ENCODE measurements at places on chromosomes 5 and 9. TPM values are rescaled to one million over a fixed set of nuclear protein-coding genes. Genes with fewer than 3 reads are reported as not detected.

DNA sequence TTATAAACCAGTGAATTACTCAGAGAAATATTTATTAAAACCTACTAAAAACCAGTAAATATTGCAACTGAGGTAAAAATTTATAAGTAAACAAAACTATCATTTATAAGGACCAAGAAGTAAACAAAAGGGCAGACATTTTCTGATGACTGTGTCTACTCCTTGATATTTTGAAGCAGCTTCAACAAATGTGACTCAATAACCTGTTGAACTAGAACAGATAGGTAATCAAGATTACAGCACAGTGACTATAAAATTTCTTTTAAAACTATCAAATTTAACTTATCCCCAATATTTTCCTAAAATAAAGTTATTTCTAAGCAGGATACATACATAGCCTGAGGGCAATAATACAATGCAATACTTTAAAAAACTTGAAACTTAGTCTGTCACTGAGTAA, 12.8 kb downstream of the ANKRA2 start:
- H3K4me1 ChIP-seq: no peaks in the 10 kb centered on the region
- peaks cover 17% of the 10 kb centered on the region for H3K36me3 ChIP-seq
- peaks cover 3% of the 10 kb centered on the region for H3K27me3 ChIP-seq
- H3K4me3 ChIP-seq: no peak overlapping the region

DNA sequence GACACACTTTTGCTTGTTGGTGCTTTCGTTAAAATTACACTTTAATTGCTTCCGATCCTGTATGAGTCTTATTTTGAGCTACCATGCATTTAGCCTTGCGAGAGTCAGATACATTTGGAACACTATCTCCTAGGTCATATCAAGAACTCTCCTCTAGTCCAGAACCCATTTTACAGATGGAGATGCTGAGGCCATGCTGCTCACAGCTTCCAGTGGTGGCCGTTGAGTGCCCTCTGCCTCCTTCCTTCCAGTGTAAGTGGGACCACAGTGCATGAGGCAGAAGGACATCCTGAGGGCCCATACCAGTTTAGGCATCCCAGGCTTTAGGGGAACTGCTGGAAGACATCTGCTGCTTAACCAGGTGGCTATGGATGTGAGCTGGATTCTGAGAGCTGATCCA, 6.9 kb downstream of the CCNI2 start:
- H3K36me3 ChIP-seq: no peaks in the 10 kb centered on the region
- H3K4me3 ChIP-seq: no peak overlapping the region
- H3K4me1 ChIP-seq: peaks cover 32% of the 10 kb centered on the region
- DNase-seq: no peak
- H3K27ac ChIP-seq: no peak overlapping the region
- no peaks in the 10 kb centered on the region for H3K27me3 ChIP-seq

GRCh38 chr9:86642721-86643120, 288.5 kb upstream of the TUT7 start:
- H3K36me3 ChIP-seq: no peaks in the 10 kb centered on the region
- no peaks in the 10 kb centered on the region for H3K4me1 ChIP-seq
- no peak overlapping the region for H3K4me3 ChIP-seq
- no peak for DNase-seq
- no peak overlapping the region for H3K27ac ChIP-seq

GRCh38 chr9:115649991-115650472, 503.6 kb upstream of the PAPPA start:
- H3K36me3 ChIP-seq: no peaks in the 10 kb centered on the region
- no peak overlapping the region for H3K4me3 ChIP-seq
- DNase-seq: no peak

- H3K4me1 ChIP-seq: no peaks in the 10 kb centered on the region
- no peak for DNase-seq
- no peak overlapping the region for H3K27ac ChIP-seq
- H3K27me3 ChIP-seq: peaks cover 5% of the 10 kb centered on the region
- H3K36me3 ChIP-seq: no peaks in the 10 kb centered on the region
- no peak overlapping the region for H3K4me3 ChIP-seq
Observed at GRCh38 chr9:27206041-27206440, 90.9 kb downstream of the EQTN start.

DNA sequence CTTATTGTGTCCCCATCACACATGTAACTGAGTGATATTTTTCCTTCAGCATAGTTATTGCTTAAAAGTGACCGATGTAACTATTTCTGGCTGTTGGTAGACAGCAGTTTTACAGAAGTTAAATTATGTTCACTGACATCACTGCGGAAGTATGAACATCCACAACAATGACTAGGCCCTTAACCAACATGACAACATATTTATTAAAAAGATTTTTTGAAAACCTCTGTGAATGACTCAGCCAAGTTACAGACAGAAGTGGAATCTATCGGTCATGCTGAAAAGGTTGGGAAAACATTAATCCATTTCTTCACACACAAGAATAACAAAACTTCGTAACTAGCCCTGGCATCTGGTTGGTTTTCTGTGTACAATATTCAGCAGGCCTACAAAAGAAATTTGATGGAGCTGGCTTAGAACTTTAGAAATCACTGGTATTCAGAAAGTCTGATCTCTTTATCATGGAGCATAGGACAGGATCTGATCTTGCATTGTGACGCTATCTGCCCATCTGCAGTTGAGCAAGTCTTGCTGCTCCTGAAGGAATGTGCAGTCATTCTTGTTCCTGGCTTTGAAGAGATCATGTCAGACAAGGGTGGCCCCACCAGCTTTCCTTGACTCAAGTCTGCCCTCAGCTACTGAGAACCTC, 6.5 kb downstream of the GLIS3 start:
- H3K4me1 ChIP-seq: peaks cover 14% of the 10 kb centered on the region
- no peak for DNase-seq
- H3K36me3 ChIP-seq: no peaks in the 10 kb centered on the region
- H3K4me3 ChIP-seq: no peak overlapping the region

DNA sequence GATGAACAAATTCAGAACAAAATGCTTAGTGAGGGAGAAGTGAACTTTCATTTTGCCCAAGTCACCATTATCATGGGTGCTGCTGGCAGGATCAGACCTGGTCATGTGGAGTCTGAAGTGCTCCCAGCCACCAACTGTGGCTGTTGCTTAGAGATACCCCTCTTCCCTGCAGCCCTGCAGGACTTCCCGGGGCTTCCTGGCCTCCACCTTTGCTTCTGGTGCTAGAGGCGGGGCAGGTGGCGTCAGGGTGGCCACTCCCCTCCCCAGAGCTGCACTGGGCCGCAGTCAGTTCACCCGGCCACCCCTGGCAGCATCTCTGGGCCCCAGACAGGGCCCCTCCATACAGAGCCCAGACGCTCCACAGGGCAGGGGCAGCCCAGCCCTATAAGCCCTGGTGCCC, 30.0 kb upstream of the SLC12A7 start:
- H3K36me3 ChIP-seq: no peaks in the 10 kb centered on the region
- no peak overlapping the region for H3K27ac ChIP-seq
- DNase-seq: no peak
- peaks cover 10% of the 10 kb centered on the region for H3K4me1 ChIP-seq
- H3K4me3 ChIP-seq: no peak overlapping the region

- peak; percentile 41 for DNase-seq
- H3K4me3 ChIP-seq: peak overlapping the region; percentile 33
- peaks cover 5% of the 10 kb centered on the region for H3K4me1 ChIP-seq
- H3K27ac ChIP-seq: peak overlapping the region; percentile 37
Observed at GRCh38 chr9:38362852-38363588, 29.5 kb upstream of the ALDH1B1 start.

DNA sequence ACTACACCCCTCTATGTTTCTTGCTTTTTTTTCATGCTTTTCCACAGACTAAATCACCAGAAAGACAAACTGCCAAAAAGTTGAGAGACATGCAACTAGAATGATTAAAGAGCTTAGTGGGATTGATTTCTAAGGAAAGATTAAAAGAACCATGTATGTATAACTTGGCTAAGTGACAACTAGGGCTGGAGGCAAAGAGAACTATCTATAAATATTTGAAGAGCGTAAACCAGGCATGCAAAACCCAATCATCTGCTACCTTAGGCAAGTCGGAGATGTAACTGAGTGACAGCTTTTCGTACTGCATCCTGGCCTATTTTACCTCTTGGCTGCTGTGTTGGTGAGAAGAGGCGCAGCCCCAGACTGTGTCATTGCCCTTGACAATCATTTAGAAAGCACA, 121.0 kb upstream of the TLX3 start:
- H3K27ac ChIP-seq: no peak overlapping the region
- no peak overlapping the region for H3K4me3 ChIP-seq
- H3K4me1 ChIP-seq: no peaks in the 10 kb centered on the region
- no peak for DNase-seq

- no peaks in the 10 kb centered on the region for H3K36me3 ChIP-seq
- no peak for DNase-seq
- H3K27ac ChIP-seq: no peak overlapping the region
- peaks cover 6% of the 10 kb centered on the region for H3K4me1 ChIP-seq
Observed at GRCh38 chr9:90021216-90021906, 416.5 kb downstream of the GADD45G start.

GRCh38 chr5:132281856-132282614, 12.2 kb upstream of the SLC22A4 start:
- no peak for DNase-seq
- no peak overlapping the region for H3K27ac ChIP-seq
- peaks cover 10% of the 10 kb centered on the region for H3K27me3 ChIP-seq
- no peaks in the 10 kb centered on the region for H3K36me3 ChIP-seq

GRCh38 chr5:132233081-132233480, 5.4 kb upstream of the P4HA2 start:
- no peaks in the 10 kb centered on the region for H3K36me3 ChIP-seq
- H3K27ac ChIP-seq: no peak overlapping the region
- no peak for DNase-seq
- no peak overlapping the region for H3K4me3 ChIP-seq
- H3K4me1 ChIP-seq: peaks cover 12% of the 10 kb centered on the region

DNA sequence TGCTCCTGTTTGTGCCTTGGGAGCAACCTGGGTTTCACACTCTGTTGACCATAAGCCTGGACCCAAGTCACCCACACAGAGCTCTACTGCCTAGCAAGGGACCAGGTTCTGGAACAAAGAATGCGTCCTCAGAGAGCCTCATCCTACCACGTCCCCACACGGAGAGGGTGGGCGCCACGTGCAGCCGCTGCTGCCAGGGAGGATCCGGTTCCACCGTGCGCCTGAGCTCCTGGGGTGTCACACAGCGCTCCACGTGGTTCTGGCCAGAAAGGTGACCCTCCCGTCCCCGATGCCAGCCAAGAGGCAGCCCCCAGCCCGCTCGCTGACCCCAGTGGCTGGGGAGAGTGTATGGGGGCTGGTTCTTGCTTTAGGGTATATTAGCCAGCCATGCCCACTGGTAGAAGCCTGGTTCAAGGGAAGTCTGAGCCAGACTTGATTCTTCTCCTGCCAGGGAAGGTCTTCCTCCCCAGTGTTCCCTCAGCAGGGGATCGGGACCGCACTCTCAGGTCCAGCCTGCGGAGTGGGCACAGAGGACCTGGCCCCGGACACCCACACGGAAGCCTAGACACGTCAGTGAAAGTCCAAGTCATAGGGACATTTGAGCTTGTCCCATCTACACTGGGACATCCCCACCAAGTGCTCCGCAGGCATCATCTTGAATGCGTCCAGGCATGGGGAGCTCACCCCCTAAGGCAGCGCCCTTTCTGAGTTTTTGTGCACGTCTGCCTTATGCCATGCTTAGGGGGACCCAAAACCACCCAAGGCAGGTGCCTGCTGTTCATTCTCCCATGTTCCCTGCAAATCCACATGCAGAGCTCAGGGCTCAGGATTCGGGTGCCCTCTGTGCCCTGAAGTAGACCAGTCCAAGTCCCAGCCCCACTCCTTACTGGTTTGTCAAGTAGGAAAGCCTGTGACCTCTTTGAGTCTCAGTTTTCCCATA, 2.4 kb downstream of the FCN1 start:
- no peak for DNase-seq
- no peak overlapping the region for H3K4me3 ChIP-seq
- no peaks in the 10 kb centered on the region for H3K27me3 ChIP-seq
- H3K27ac ChIP-seq: no peak overlapping the region
- no peaks in the 10 kb centered on the region for H3K4me1 ChIP-seq

GRCh38 chr9:89367281-89367680, 49.0 kb downstream of the SECISBP2 start:
- H3K4me3 ChIP-seq: no peak overlapping the region
- no peaks in the 10 kb centered on the region for H3K27me3 ChIP-seq
- H3K4me1 ChIP-seq: peaks cover 2% of the 10 kb centered on the region

SMIM15 gene
- 57.2 TPM for total RNA-seq

PRR16 gene
- total RNA-seq: not detected

ELAVL2 gene
- not detected for total RNA-seq

KCNMB1 gene
- not detected for total RNA-seq

KIAA0825 gene
- total RNA-seq: 2.1 TPM

FGF10 gene
- total RNA-seq: not detected

FOXI1 gene
- not detected for total RNA-seq

ADGRD2 gene
- not detected for total RNA-seq

NUTM2F gene
- total RNA-seq: not detected

OR1L4 gene
- not detected for total RNA-seq

CD274 gene
- total RNA-seq: 10.7 TPM
